ENCODE measurements at places on chromosomes 3 and 15. TPM values are rescaled to one million over a fixed set of nuclear protein-coding genes. Genes with fewer than 3 reads are reported as not detected.
A peak's percentile ranks its signal among the peaks of the same experiment; 100 is the strongest.

The TIMP4 gene
- total RNA-seq, result not detected

- no peak overlapping the region for H3K27ac ChIP-seq
- H3K27me3 ChIP-seq, result peaks cover 2% of the 10 kb centered on the region
- DNase-seq, result no peak
- no peak overlapping the region for H3K4me3 ChIP-seq
Observed at GRCh38 chr3:18188491-18188890, 236.6 kb downstream of the SATB1 start.

DNA sequence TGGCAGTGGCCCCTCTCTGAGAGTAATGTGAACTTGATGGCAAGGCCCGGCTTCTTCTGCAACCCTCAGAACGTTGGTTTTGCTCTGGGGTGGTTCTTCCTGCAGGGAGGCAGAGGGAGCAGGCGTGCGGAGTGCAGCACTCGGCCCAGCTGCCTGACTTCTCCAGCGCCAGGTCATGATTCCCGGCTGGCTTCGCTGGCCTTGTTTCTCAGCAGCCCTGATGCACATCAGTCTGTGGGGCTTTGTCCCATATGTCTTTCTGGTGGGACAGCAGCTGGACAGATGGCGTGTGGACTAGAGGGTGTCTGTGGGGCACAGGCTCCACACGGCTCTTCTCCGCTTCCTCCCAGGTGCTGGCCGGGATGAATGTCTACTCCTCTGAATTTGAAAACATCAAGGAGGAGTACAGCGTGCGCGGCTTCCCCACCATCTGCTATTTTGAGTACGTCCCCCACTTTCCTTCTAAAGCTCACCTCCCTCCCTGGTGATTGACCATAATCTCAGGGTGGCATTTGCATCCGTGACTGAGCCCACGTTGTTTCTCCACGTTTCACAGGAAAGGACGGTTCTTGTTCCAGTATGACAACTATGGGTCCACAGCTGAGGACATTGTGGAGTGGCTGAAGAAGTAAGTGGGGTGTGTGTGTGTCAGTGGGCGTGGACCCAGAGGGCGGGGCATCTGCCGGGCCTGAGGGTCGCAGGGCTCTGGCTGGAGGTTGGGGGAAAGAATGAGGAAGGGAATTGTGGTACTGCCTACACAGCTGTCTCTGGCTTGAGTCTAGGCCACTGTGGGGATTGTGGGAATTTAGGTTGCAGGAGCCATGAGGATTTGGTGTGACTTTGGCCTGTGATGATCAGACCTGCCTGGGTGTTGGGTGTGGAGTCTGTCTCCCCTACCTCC, 57.1 kb downstream of the PDIA5 start:
- no peak for DNase-seq
- H3K4me3 ChIP-seq, result no peak overlapping the region
- no peaks in the 10 kb centered on the region for H3K4me1 ChIP-seq
- no peaks in the 10 kb centered on the region for H3K27me3 ChIP-seq
- no peak overlapping the region for H3K27ac ChIP-seq

GRCh38 chr3:94453864-94454263, 391.0 kb downstream of the NSUN3 start:
- no peak overlapping the region for H3K27ac ChIP-seq
- H3K27me3 ChIP-seq, result no peaks in the 10 kb centered on the region

DNA sequence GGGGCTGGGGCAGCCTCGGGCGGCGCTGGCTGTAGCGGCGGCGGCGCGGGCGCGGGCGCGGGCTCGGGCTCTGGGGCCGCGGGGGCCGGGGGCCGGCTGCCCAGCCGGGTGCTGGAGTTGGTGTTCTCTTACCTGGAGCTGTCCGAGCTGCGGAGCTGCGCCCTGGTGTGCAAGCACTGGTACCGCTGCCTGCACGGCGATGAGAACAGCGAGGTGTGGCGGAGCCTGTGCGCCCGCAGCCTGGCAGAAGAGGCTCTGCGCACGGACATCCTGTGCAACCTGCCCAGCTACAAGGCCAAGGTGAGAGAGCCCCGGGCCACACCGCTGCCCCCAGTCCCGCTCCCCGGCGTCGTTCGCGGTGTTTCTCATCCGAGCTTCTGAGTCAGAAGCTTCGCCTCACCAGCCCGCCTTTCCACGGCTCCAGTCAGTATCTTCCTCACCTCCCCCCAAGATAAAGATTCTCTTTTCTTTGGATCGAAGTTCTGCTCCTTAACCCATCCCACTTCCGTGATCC, 600 bp downstream of the FBXO45 start:
- H3K36me3 ChIP-seq, result peaks cover 17% of the 10 kb centered on the region
- H3K27ac ChIP-seq, result peak overlapping the region; percentile 95
- H3K27me3 ChIP-seq, result no peaks in the 10 kb centered on the region
- H3K4me1 ChIP-seq, result peaks cover 45% of the 10 kb centered on the region

- H3K36me3 ChIP-seq, result no peaks in the 10 kb centered on the region
- H3K4me1 ChIP-seq, result peaks cover 5% of the 10 kb centered on the region
- H3K4me3 ChIP-seq, result no peak overlapping the region
- H3K27me3 ChIP-seq, result no peaks in the 10 kb centered on the region
Observed at GRCh38 chr15:40343512-40343911, 2.8 kb upstream of the CCDC9B start.

DNA sequence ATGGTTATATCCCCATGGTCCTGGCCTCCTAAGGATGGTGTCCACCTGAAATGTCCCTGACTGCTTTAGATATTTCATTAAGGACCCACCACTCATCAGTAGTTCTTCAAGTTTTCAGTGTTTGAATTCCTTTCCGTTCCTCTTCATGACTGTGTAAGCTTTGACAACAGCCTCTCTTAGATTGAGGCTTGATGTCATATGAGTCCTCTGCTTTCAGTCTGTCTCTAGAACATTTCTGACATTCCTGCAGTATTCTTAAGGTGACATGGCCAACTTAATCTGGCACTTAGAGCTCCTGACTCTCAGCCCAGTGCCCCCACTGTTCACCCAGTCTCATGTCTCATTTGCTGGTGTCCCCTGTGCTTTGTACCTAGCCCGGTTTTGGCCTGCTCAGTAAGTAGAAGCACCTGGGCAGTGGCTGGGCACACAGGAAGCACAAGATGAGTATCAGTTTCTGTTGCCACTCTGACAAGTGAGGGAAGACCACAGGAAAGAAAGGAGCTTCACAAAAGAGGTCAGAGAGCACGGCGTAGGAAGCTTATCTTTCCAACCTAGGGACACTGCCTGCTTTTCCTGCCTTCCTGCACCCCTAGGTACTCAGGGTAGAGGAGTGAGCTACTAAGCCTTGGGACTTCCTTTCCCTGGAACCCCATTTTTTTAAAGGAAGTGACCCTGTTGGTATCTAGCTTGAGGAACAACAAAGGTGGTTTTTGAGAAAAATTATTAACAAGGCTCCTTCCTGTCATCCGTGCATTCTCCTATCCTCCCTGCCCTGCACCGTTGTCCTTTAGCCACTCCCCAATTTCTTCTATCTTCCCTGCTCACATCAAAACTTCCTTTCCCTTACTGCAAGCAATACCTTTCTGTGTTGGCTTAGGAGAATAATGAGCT, 103.1 kb downstream of the KLHL25 start:
- peak; percentile 61 for DNase-seq
- peak overlapping the region; percentile 97 for H3K27ac ChIP-seq
- peaks cover 68% of the 10 kb centered on the region for H3K4me1 ChIP-seq
- H3K36me3 ChIP-seq, result peaks cover 61% of the 10 kb centered on the region
- peak overlapping the region; percentile 87 for H3K4me3 ChIP-seq
- H3K27me3 ChIP-seq, result no peaks in the 10 kb centered on the region

GRCh38 chr3:54873059-54874010, 54.5 kb downstream of the LRTM1 start:
- no peaks in the 10 kb centered on the region for H3K27me3 ChIP-seq
- no peak overlapping the region for H3K4me3 ChIP-seq
- no peak overlapping the region for H3K27ac ChIP-seq
- H3K4me1 ChIP-seq, result no peaks in the 10 kb centered on the region
- H3K36me3 ChIP-seq, result no peaks in the 10 kb centered on the region
- DNase-seq, result no peak
